ENCODE measurements at places on chromosomes 1 and 21. TPM values are rescaled to one million over a fixed set of nuclear protein-coding genes. Genes with fewer than 3 reads are reported as not detected.

Gene C1QTNF12
- 0.45 TPM for total RNA-seq

Gene WNT2B
- total RNA-seq = 9.3 TPM

Gene OR2T33
- total RNA-seq = 0.64 TPM

GRCh38 chr1:201570181-201570885 is 31.4 kb downstream of the NAV1 start:
- DNase-seq = no peak

DNA sequence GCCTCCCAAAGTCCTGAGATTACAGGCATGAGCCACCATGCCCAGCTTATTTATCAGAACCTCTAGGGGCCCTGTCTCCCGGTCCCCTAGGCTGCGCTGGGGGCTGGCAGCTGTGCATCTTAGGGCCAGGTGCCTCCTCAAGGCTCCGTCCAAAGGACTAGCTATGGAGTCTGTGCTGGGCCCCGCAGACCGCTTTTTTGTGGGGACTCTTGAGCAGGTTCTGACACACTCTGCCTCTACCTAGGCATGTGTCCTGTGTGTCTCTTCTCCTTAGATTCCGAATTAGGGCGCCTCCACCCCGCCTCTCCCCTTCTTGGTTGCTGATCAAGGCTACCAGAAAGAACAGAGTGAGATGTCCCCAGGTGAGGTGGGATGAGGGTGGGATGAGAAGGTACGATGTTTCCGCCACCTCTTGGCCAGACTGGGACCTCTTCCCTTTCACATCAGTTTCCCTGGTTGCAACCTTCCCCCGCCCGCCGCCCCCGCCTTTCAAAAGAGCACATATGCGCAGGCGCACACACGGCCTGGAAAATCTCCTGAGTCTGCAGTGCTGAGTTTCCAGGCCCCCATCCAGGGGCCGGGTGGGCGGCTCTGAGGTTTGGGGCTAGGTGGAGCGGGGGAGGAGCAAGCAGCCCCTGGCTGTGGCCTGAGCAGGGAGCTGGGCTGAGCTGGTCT is 5.0 kb upstream of the PTPN7 start:
- no peak for DNase-seq

- DNase-seq = no peak
Observed at GRCh38 chr21:42456457-42456856, 39.6 kb downstream of the RSPH1 start.

DNA sequence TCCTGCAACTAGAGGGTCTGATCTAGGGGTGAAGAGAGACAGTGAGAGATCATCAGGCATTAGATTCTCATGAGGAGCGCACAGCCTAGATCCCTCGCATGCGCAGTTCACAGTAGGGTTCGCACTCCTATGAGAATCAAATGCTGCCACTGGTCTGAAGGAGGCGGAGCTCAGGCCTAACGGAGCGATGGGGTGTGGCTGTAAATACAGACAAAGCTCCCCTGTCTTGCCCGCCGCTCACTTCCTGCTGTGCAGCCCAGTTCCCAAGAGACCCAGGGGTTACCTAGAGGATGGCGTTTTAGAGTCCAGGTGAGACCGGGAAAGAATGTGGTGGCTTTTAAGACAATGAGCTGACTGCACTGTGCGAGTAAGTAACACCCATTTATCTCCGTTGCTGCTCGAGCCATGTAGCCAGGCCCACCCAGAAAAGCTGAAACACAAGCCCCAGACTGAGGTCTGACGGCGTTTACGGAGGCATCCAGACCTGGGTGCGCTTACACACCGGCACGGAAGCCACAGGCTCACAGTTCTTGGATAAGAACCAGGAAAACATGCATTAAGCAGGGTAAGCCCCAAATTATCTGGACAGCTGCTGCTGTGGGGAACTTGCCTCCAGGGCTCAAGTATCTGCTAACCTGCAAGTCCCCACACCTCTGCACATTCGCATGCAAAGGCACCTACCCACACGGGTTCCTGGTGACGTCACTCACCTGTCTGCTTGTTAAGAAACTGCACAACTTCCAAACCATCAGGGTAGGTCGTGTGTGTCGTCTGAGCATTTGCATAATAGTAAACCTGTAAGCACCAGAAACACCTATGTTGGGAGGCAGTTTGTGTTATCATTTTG is 12.5 kb downstream of the TCP10L start:
- no peak for DNase-seq

DNA sequence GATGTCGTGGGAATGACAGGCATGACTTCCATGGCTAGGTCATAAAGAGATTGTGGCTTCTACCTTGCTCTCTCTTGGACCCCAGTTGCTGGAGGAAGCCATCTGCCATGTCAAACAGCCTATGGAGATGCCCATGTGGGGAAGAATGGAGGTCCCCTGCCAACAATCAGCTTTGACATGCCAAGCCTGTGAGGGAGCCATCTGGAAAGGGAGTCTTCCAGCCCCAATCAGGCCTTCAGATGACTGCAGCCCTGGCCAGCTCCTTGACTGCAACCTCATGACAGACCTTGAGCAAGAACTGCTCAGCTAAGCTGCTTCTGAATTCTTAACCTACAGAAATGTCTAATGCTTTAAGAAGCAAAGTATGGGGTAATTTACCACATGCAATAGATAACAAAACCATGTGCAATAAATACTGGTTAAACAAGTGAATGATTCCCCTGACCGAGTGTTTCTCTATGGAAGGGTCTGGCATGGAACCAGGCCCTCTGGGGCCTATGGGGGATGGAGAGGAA is 187.1 kb downstream of the HIVEP3 start:
- DNase-seq = no peak

- DNase-seq = no peak
Observed at GRCh38 chr1:85494904-85495266, 29.9 kb upstream of the DDAH1 start.

- no peak for DNase-seq
Observed at GRCh38 chr1:74753104-74753503, 20.2 kb downstream of the TYW3 start.

GRCh38 chr1:85577419-85578320 is 2.9 kb upstream of the CCN1 start:
- no peak for DNase-seq

- DNase-seq = no peak
Observed at GRCh38 chr1:53062708-53063591, 937 bp downstream of the PODN start.

All from cerebellum (tissue), 4 donors.